ENCODE measurements at places on chromosomes 1 and 21. TPM values are rescaled to one million over a fixed set of nuclear protein-coding genes. Genes with fewer than 3 reads are reported as not detected.

The MAP1LC3C gene
- polyA plus RNA-seq = 0.44 TPM

DNA sequence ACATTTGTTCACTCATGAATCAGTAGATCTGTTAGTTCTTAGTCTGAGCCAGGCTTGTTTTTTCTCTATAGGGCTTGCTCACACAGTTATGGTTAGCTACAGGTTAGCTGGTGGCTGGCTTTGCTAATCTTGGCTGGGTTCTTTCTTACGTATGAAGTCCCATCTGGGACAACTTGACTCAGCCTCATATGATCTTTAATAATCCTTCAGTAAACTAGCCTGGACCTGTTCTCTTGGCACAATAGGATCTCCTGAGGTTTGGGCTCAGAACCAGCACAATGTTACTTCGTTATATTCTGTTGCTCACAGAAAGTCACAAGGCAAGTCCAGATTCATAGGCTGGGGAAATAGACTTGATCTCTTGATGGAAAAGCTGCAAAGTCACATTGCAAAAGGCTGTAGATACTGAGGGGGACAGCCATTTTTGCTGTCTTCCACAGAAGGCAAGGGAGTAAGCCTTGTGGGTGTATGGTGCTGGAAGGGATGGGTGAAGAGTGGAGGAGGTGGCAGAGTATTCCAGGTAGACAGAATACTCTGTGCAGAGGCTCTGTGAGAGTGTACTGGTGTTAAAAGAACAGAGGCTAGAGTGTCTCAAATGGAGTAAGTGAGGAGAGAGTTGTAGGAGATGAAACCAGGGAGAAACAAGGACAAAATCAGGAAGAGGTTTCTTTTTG is 24.4 kb downstream of the EFCAB7 start:
- DNase-seq = peak; percentile 3
- no peaks in the 10 kb centered on the region for H3K4me1 ChIP-seq
- no peaks in the 10 kb centered on the region for H3K36me3 ChIP-seq

- no peaks in the 10 kb centered on the region for H3K4me1 ChIP-seq
- H3K27me3 ChIP-seq = peaks cover 3% of the 10 kb centered on the region
- peak; percentile 84 for DNase-seq
- H3K4me3 ChIP-seq = no peak overlapping the region
- no peaks in the 10 kb centered on the region for H3K36me3 ChIP-seq
Observed at GRCh38 chr1:165257969-165258459, 98.5 kb downstream of the LMX1A start.

DNA sequence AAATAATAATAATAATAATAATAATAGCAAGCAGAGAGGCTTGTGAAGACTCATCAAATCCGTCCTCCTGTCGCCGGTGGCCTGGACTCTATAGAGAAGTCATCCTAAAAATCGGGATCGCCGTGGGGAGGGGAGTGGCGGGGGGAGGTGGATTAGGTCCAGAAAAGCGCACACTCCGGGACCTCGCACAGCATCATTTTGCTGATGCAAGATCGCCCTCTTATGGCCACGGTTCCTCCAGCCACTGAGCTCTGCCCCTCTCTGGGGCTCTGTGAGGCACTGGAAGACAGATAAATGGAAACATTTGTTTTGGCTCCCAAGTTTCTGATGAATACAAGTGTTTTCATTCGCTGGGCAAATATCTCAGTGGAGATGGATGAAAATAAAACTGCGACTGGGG is 612.0 kb downstream of the MATN1 start:
- H3K27me3 ChIP-seq = peaks cover 26% of the 10 kb centered on the region
- H3K27ac ChIP-seq = no peak overlapping the region
- no peaks in the 10 kb centered on the region for H3K36me3 ChIP-seq
- no peak overlapping the region for H3K4me3 ChIP-seq
- peak; percentile 76 for DNase-seq
- H3K4me1 ChIP-seq = no peaks in the 10 kb centered on the region

GRCh38 chr1:24074817-24075589 is 36.9 kb downstream of the MYOM3 start:
- no peaks in the 10 kb centered on the region for H3K36me3 ChIP-seq
- H3K4me3 ChIP-seq = no peak overlapping the region
- no peaks in the 10 kb centered on the region for H3K27me3 ChIP-seq
- no peaks in the 10 kb centered on the region for H3K4me1 ChIP-seq

DNA sequence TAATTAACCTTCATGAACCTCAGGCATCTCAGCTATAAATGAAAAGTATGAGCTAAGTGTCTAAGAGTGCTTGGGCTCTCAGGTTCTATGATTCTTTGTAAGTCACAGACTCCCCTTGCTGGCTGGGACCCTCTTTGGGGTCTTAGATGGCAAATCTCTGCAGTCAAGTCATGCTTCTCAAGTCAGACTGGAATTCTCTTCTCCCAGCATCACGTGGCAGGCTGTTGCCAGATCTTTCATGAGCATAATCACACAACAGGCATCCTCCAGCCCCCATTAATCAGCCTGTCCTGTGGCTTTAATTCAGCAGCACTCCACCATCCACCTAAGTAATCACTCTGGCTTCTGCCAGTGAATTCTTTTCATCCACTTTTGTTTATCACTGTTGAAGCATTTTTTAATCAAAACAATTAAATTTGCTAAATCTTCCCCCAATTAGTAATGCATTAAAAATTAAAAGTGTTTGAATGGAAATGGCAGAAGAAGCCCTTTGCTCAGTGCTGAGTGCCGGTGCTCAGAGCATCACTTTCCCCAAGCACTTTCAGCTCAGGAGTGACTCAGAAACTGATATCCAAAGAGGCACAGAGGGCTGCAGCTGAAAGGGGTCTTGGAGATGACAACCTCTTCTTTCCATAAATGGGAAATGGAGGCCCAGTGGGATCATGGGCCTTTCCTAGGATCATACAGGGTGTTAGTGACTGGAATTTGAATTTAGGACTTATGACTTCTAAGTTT is 50.2 kb downstream of the C8A start:
- no peak overlapping the region for H3K27ac ChIP-seq
- H3K4me3 ChIP-seq = no peak overlapping the region
- H3K27me3 ChIP-seq = no peaks in the 10 kb centered on the region
- DNase-seq = no peak

DNA sequence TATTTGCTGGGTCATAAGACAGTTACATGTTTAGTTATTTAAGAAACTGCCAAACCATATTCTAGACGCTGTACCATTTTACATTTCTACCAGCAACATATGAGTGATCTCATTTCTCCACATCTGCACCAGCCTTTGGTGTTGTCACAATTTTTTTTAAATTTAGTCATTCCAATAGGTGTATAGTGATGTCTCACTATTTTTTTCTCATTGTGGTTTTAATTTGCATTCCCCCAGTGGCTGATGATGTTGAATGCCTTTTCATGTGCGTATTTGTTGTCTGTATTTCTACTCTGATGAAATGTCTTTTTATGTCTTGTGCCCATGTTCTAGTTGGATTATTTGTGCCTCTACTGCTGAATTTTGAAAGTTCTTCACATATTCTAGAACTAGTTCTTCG is 38.4 kb downstream of the NFASC start:
- DNase-seq = no peak
- no peak overlapping the region for H3K4me3 ChIP-seq
- no peaks in the 10 kb centered on the region for H3K27me3 ChIP-seq
- no peaks in the 10 kb centered on the region for H3K4me1 ChIP-seq

All from hepatocyte (in vitro differentiated cells).